Tongue (tissue), 3 donors: ENCODE measurements at places on chromosomes 7 and 10. TPM values are rescaled to one million over a fixed set of nuclear protein-coding genes. Genes with fewer than 3 reads are reported as not detected.

The ITIH5 gene
- total RNA-seq = 67.9 TPM

The KIF20B gene
- total RNA-seq = 10.9 TPM

The OR6V1 gene
- not detected for total RNA-seq

The CPEB3 gene
- total RNA-seq = 7.2 TPM

The SPDYE11 gene
- not detected for total RNA-seq

The MRLN gene
- total RNA-seq = 120 TPM

The ALDH18A1 gene
- total RNA-seq = 54.3 TPM

The CBLL1 gene
- total RNA-seq = 13.8 TPM

The MGMT gene
- total RNA-seq = 37.8 TPM

The NUDT1 gene
- total RNA-seq = 9.7 TPM

The PRLHR gene
- not detected for total RNA-seq

The SVIL gene
- total RNA-seq = 424 TPM

The CPXM2 gene
- total RNA-seq = 7.8 TPM

The MYH16 gene
- total RNA-seq = not detected

The PRKAR2B gene
- 10.9 TPM for total RNA-seq

The PPP1R9A gene
- total RNA-seq = 156 TPM

The CAMK1D gene
- 10.9 TPM for total RNA-seq

The SPDYE17 gene
- total RNA-seq = not detected

The CCSER2 gene
- total RNA-seq = 67.2 TPM

The PHYHIPL gene
- 0.31 TPM for total RNA-seq

The SPDYE1 gene
- not detected for total RNA-seq

The IFIT1B gene
- total RNA-seq = 0.92 TPM

The LIPK gene
- 1.1 TPM for total RNA-seq

The GTF2IRD2 gene
- total RNA-seq = 12.4 TPM

The SLIT1 gene
- total RNA-seq = 0.72 TPM

The ELOVL3 gene
- not detected for total RNA-seq

The STAG3 gene
- 0.72 TPM for total RNA-seq

The OR6B1 gene
- total RNA-seq = not detected

The VSIR gene
- 19.5 TPM for total RNA-seq

The TSPAN13 gene
- total RNA-seq = 33.8 TPM

The GNB2 gene
- 87.1 TPM for total RNA-seq

The ERV3-1 gene
- 19.3 TPM for total RNA-seq

The FAM180A gene
- total RNA-seq = 1.4 TPM

The SEMA3A gene
- 16.1 TPM for total RNA-seq

The C10orf120 gene
- total RNA-seq = not detected

The FAM221A gene
- 2.7 TPM for total RNA-seq

The COL17A1 gene
- 130 TPM for total RNA-seq

The C10orf67 gene
- total RNA-seq = 0.82 TPM

The LBX1 gene
- total RNA-seq = 5.6 TPM

The ASB10 gene
- total RNA-seq = 4.9 TPM

The STEAP4 gene
- 11.9 TPM for total RNA-seq

The CCL24 gene
- not detected for total RNA-seq

The DNMBP gene
- total RNA-seq = 23.8 TPM

The CAV2 gene
- total RNA-seq = 85.3 TPM

The SFRP4 gene
- total RNA-seq = 49.5 TPM

The GLI3 gene
- 24.1 TPM for total RNA-seq

The RBP4 gene
- 2.8 TPM for total RNA-seq

The CDH23 gene
- 12.2 TPM for total RNA-seq

The CDNF gene
- 4.8 TPM for total RNA-seq

The C10orf71 gene
- 23.3 TPM for total RNA-seq

The AKR1C1 gene
- total RNA-seq = 5.4 TPM

The POM121 gene
- 10.3 TPM for total RNA-seq

The CYP2E1 gene
- total RNA-seq = 0.31 TPM

The PLCE1 gene
- 20.3 TPM for total RNA-seq

The SH2D4B gene
- total RNA-seq = not detected

The OR2A12 gene
- not detected for total RNA-seq

The GIMAP1 gene
- total RNA-seq = 3.2 TPM

The PLAU gene
- 37.8 TPM for total RNA-seq
